ENCODE measurements at places on chromosomes 2 and 18.
A peak's percentile ranks its signal among the peaks of the same experiment; 100 is the strongest.

- no peak for DNase-seq
Measured at GRCh38 chr2:118309257-118309945, 221.1 kb downstream of the INSIG2 start.

DNA sequence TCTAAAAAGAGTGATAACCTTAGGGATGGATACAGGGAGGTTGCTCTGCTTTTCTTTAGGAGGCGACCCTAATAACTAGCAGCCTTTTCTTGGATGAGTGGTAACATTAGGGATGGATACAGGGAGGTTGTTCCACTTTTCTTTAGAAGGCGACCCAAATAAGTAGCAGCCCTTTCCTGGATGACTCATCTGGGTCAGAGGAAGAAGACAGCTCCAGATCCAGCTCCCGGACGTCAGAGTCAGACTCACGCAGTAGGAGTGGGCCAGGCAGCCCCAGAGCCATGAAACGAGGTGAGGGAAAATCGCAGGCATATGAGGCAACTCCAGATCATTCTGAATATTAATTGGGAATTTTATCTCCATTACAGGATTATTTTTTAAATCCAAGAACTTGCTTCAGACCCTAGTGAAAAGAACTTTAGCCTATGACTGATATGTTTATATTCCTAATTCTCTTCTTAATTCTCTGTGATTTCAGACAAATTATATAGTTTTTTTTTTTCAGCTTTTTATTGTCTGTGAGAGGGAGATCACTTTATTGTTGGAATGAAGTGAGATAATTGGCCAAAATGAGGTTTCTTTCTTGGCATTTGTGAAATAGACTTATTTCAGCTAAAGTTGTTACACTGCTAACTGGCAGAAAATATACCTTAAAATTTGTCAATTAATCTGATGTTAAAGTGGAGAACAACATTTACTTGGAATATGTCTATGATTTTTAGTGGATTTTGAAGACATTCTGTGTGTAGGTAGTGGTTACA, 31.2 kb upstream of the C1GALT1C1L start:
- no peak for DNase-seq

GRCh38 chr2:34162231-34162630, 563.1 kb upstream of the FAM98A start:
- no peak for DNase-seq

DNA sequence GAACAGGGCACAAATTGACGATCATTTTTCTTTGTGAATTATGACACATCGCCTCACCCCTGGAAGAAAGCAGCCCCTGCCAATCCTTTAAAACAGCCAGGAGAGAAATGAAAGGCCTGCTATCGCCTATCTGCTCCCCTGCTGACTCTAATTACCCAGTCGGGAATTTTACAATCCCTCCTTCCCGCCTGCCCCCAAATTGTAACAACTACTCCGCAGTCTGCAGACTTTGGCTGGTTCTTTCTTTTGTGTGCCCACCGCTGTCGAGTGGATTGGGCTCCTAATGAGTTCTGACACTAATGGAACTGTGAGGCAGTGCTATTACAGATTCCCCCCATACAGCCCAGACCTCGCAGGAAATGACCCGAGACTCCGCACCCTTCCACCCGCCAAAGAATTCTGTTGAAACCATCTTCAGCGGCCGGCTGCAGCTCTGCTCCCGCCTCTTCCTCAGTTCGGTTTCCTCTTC, 281.2 kb upstream of the PARD3B start:
- no peak for DNase-seq

- DNase-seq: no peak
Measured at GRCh38 chr2:221205103-221205673, 366.9 kb downstream of the EPHA4 start.

DNA sequence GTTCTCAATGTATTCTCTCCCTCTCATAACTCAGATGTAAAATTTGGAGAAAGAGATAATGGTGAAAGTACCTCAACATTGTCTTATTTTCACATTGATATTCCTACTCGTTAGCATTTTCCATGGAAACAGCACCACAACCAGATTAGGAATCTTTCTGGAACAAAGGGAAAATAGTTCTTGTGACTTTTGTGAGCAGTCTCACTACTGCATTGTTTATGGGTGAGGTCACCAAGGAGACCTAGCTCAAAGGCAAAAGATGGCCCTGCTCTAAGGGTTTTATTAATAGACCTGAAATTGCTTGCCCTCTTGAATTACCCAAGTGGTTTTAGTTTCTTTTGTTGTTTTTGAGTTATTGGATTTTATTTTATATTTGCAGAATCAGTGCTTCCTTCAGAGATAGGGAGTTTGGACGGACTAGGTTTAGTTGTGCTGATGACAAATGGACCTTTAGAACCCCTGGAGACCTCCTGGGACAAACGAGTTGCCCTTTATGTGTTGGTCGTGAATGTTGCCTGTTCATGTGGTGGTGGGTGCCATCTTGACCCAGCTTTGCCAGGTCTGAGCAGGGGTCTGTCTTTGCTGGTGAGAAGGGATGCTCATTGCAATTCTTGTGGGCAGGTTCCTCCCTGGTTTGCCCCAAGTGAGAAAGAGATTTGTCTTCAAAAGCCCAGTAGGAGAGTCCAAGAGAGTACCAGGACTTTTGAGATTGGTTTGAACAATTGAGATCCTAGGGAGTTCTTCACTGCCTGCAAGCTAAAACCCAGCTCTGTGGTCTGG, 58.1 kb downstream of the INPP4A start:
- DNase-seq: no peak

DNA sequence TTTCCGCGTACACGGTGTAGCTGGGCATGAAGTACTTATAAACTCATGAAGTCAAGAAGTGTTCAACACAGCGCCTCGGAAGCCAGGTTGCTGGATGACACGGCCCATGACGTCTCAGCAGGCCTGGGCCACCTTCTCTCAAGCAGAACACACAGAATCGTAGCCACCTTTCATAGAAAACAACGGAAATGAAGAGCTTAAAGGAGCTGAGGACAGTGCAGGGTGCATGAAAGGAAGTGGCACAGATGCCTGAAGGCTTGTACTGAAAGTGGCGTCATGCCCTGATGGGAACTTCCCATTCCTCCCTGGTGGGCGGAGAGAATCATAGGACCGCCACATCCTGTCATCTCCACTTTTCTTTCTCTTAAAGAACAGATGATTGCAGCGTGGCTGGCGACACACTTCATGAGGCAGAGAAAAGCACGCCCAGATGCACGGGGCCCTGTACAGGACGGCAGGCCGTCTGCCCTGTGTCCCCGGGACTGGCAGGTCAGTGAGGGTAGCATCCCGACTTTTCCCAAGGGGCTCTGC, 31.1 kb downstream of the HDAC4 start:
- peak; percentile 82 for DNase-seq

DNA sequence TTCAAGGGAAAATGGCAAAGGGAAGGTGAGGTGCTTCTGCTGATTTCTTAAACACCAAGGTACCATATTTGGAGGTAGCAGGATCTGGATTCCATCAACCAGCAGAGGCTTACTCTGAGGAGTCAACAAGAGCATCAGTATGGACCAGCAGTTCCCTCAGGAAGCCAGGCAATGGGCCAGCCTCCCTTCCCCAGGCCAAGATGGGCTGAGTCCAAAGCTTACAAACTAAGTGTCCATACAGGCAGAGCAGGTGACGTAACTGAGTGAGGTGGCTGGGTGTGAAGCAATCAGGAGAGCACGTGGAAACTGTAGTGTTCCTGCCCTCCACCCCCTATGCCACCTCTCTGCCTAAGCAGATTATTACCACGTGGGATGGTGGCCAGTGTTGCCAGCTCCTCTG, 134.2 kb upstream of the HNRNPA3 start:
- no peak for DNase-seq

DNA sequence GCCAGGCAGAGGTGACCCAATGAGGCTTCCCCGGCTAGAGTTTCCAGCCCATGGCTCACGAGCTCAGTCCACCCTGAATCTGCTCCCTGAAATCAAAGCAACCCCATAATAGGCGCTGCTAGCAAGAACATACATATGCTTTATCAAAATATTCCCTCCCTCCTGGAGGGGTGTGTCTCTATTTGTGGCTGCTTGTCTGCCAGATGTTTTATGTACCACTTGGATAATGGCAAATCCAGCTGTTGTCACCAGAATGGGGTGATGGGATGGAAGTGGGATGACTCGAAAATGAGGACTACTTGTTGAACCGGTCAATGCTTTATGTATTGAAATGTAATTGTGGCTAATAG, 152.0 kb downstream of the GALNT14 start:
- DNase-seq: no peak

DNA sequence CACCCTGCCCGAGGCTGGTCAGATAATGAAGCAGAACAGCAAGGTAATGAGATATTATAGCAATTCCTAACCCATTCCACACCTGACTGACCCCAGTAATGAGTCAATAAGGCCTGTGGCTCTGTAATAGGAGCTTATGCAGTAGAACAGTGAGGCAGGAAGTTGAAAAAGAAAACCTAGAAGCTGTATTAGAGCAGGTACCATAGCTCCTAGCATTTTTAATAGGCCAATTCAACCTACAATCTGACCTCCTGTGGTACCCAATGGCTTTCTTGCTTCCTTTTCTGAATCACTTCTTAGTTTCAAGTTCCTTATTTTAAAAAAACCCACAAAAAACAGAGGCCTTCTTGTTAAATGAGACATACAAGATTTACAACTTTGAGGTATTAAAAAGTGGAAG, 43.6 kb upstream of the MAP2 start:
- DNase-seq: no peak

- no peak for DNase-seq
Measured at GRCh38 chr2:95329401-95329800, 32.3 kb downstream of the KCNIP3 start.
